K562 (cell line): ENCODE measurements at places on chromosomes 4 and X. TPM values are rescaled to one million over a fixed set of nuclear protein-coding genes. Genes with fewer than 3 reads are reported as not detected.

The SOWAHD gene
- not detected in 2 replicates for total RNA-seq

The TCP11X1 gene
- not detected in 2 replicates for total RNA-seq

The CLDN34 gene
- not detected in 2 replicates for total RNA-seq

The GRIA3 gene
- not detected in 2 replicates for total RNA-seq

The ADAMTS3 gene
- 15.8 and 18.0 TPM in 2 replicates for total RNA-seq
